ENCODE measurements at places on chromosomes 11 and 22. TPM values are rescaled to one million over a fixed set of nuclear protein-coding genes. Genes with fewer than 3 reads are reported as not detected.
A peak's percentile ranks its signal among the peaks of the same experiment; 100 is the strongest.

Gene GGT1
- total RNA-seq, result 11.8 TPM

GRCh38 chr22:20117633-20118299 is 740 bp upstream of the TRMT2A start:
- no peak for DNase-seq

Gene RAB1B
- 60.7 TPM for total RNA-seq

GRCh38 chr11:134014511-134014910 is 54.4 kb upstream of the JAM3 start:
- DNase-seq, result no peak

Gene MS4A14
- total RNA-seq, result not detected

- DNase-seq, result peak; percentile 59
Measured at GRCh38 chr11:133947321-133947756, 9.4 kb downstream of the IGSF9B start.

GRCh38 chr11:74212533-74212932 is 41.4 kb downstream of the PPME1 start:
- DNase-seq, result no peak

DNA sequence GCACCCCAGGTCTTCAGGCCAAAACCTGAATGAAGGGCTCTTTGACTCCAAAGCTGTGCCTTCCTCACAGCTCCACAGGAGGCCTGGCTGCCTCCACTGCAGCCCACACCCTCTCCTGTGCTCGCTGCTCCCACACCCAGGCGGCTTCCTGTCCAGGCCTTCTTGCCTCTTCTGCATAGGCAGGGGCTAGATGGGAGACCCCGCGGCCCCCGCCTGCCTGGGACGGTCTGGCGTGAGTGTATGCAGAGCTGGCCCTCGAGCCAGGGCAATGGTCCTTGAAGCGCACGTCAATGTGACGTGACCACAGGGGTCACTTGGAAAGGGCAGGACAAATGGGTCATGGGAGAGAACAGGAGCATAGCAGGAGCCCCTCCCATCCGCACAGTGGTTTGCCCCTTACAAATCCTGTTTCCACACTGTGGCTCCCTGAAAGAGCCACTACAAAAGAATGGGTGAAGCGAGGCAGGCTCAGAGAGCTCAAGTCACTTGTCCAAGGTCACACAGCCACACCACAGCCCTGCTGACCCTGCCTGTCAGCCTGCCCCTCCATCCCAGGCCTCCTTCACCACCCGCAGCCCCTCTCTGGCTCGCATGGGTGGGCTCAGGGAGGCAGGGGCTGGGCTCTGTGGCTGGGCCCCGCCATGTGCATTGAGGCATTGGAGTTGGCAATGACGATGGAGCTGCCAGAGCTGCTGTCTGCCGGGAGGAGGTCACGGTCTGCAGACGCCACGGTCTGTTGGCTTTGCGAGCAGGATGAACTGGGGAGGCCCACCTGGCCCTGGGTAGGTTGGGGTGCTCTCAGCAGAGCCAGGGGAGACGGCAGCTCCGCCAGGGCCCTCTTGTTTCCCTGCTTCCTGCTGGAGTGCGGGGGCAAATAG is 71.2 kb upstream of the WNT11 start:
- DNase-seq, result no peak

Gene KCNK4
- not detected for total RNA-seq

DNA sequence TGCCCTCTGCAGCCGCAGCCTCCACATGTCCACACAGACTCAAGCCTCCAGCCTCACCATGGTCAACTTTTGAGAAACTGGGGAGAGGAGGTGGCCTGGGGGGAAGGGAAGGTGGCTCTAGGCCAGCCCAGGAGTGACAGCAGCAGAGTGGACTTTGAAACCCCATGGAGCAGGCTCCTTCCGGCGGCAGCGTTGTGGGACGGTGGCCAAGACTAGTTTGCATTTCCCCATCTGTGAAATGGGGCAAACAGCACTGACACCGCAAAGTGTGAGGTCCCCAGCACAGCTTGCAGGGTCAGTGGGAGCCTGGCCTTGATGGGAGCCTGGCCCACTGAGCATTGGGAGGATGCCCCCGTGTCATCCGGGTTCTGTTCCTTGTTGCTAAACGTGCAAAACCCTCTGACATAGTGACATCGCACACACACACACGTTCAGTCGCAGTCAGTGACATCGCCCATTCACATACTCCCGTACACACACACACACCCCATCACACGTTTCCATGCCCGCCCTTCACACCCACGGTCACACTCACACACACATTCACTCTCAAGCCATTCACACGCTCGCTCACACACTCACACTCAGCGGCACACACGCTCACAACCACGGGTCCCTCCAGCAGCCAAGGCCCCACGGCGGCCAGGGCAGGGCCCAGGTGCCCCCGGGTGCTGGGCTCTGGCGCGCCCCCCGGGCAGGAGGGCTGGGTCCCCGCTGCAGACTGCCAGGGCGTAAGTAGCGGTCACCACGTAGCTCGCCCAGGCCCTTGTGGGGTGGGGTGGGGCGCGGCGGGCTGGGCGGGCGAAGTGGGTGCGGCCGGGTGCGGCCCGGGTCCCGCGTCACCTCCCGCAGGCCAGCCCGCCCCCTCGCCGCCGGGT is 585 bp downstream of the CYB5R3 start:
- DNase-seq, result peak; percentile 17

- no peak for DNase-seq
Measured at GRCh38 chr11:1235901-1236315, 13.0 kb downstream of the MUC5B start.

GRCh38 chr11:1913271-1914060 is 6.0 kb upstream of the TNNT3 start:
- DNase-seq, result no peak

GRCh38 chr11:13772223-13773046 is 104.0 kb downstream of the FAR1 start:
- DNase-seq, result no peak

- no peak for DNase-seq
Measured at GRCh38 chr11:134471716-134472455, 59.8 kb upstream of the B3GAT1 start.

DNA sequence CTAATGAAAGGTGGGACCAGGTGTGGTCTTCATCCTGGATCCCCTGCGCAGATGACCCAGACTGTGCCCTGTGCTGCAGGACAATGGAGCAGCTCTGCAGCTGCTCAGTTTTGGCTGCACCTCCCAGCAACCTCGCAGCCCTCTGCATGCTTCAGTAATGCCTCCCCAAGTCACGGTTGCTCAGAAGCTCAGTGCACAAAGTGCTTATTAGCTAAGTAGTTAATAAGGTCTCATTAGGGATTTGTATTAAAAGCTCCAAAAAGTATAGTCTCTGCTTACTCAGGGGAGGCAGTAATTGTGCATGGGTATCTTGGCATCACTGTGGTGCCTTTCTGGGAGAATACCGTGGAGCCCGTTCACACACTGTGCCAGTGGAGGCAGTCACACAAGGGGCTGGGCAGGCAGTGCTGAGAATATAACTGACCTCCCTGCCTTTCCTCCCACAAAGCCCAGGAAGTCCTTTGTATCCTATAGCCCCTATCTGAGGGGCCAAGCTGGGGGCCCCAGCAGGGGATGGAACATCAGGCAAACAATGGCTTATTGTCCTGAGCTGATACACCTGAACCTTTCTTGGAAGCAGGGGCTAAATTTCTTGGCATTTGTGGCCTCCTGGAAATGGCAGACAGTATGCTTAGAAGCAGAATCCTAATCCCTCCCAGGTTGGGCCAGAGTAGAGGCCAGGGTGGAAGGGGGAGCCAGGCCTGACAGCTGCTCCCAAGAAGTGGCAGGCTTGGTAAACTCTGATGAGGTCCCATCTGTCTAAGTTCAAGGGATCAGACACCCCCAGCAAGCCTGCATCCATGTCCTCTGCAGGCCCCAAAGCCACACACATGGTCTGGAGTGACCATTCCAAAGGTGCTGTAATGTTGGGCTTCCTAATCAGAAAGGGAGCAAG is 125.5 kb upstream of the PARVA start:
- DNase-seq, result no peak

- no peak for DNase-seq
Measured at GRCh38 chr22:37354670-37355069, 72.4 kb downstream of the CYTH4 start.

GRCh38 chr11:24844406-24844805 is 347.6 kb downstream of the LUZP2 start:
- DNase-seq, result no peak

DNA sequence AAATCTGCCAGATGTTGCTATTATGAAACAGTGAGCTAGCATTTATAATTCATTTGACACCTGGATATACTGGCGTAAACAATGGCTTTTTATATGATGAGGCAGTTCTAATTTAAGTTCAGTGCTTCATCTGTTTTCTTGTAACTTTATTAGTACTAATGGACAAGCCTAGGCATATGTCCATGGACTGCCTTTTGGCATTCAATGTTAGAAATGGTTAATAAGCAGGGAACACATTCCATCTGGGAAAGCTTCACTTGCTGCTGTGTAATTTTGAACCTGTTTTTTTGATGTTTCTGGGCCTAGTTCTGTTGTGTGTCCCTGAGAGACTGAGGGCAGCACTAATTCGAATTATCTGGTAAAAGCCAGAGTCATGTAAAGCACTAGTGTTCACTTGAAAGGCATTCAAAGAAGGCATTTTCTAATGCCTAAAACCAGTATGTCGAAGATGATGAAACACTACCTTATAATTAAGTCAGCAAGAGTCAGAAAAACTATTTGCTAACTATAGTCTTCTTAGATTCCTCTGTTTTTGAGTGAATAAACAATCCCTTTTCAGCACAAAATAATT is 138.5 kb downstream of the SWAP70 start:
- DNase-seq, result no peak

Gene FJX1
- total RNA-seq, result not detected

DNA sequence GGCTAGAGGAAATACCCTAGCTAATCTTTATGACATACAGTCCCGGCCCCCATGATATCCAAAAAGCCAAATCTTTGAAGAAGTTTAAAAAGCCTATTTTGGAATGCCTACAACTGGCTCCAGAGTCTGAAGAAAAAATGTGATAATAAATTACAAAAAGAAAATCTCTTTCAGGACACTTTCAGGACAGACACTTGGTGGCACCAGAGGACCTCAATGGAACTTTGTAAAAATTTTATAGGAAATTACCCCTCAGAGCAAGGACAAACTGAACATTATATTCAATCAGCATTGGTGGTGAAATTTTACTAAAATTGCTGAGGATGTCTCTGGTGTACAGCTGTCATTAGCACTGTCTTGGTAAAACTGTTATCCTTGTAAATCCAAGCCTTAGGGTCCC is 81.0 kb downstream of the CCDC73 start:
- DNase-seq, result no peak

DNA sequence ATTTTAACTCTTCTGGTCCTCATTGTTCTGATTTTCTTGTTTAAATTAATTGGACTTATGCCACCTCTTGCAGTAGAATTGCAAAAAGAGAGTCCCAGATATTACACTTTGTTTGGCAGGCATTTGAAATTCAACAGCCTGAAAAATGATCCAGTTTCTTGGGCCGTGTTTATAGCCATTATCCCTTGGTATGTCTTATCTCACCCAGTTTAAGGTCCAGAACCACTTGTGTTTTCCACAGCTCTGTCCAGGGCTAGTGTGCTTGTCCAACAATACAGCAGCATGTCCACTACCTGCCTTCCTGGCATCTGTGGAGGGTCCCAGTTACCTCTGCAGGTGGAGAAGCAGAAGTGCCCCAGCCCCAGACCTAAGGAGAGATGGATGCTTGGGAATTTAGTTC is 397.4 kb downstream of the SOX6 start:
- no peak for DNase-seq

DNA sequence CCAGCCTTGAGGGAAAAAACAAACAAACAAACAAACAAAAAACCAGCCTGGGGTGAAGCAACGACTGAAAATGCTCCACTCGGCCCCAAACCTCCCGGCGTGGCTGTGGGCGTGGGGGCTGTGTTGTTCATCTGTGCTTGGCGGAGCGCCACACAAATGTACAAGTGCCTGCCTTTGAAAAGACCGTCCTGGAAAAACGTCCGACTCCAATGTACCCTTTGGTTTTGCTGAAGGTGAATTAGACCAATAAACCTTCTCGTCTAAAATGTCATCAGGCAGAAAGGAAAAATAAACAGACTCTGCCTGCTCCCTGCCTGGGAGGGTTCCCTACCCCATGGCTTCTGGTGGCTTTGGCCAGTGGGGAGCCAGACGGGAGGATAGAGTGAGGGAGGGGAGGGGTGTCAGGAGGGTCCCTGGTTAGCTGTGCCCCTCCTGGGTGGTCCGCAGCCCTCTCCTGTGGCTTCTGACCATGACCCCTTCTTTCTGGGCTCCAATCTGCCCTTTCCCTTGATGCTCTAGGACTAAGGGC is 93.9 kb downstream of the TRMU start:
- no peak for DNase-seq

Gene AHNAK
- total RNA-seq, result 570 TPM

Gene CTR9
- total RNA-seq, result 43.5 TPM

DNA sequence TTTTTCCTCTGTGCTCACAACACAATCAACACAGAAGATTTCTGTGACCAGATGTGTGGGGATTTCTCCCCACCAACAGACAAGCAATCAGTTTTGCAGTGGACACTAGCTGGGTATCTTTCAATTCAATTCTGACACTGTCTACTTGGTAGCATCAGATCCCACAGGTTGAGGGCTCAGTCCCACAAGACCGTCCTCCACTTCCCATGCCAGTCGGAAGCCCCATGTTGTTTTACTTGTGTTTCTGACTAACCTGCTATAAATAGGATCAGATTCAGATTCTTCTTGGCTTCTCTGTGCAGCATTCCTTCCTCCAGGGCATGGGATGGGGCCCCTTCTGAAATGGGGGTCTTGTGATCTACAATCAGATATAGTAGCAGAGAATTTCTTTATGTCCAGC is 19.6 kb downstream of the ACER3 start:
- no peak for DNase-seq

Gene LRRN4CL
- 0.14 TPM for total RNA-seq

- peak; percentile 49 for DNase-seq
Measured at GRCh38 chr11:128471138-128471661, 116.2 kb downstream of the ETS1 start.

DNA sequence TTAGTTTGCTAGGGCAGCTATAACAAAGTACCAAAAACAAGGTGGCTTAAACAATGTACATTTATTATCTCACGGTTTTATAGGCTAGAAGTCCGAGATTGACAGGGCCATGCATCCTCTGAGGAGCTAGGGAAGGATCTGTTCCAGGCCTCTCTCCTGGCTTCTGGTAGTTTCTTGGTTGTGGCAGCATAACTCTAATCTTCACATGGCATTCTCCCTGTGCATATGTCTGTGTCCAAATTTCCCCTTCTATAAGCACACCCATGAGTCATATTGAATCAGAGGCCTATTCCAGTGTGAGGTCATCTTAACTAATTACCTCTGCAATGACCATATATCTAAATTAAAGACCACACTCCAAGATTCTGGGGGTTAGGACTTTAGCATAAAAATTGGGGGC is 31.3 kb upstream of the MMP13 start:
- no peak for DNase-seq

- DNase-seq, result no peak
Measured at GRCh38 chr11:1076061-1076665, 1.5 kb downstream of the MUC2 start.

GRCh38 chr11:45097721-45098493 is 48.5 kb upstream of the PRDM11 start:
- peak; percentile 43 for DNase-seq

DNA sequence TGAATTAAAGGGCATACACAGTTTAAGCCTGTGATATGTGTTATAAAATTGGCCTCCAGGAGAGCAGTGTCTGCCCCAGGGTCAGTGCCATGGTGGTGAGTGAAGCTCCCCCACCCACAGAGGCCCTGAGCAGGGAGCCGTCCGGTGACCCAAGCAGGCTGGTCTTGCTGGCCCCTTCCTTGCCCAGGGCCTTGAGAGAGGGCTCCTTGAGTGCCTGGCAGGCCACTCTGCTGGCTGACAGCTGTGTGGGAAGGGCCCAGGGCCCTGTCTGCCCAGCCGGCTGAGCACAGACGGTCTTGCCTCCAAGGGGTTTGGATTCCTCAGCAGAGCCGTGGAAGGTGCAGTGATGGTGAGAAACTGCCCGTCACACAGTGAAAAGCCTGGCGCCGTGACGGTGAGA is 25.9 kb downstream of the PTDSS2 start:
- no peak for DNase-seq

All from T-cell (primary cell).